ENCODE measurements at places on chromosomes 16 and 17.
A peak's percentile ranks its signal among the peaks of the same experiment; 100 is the strongest.

DNA sequence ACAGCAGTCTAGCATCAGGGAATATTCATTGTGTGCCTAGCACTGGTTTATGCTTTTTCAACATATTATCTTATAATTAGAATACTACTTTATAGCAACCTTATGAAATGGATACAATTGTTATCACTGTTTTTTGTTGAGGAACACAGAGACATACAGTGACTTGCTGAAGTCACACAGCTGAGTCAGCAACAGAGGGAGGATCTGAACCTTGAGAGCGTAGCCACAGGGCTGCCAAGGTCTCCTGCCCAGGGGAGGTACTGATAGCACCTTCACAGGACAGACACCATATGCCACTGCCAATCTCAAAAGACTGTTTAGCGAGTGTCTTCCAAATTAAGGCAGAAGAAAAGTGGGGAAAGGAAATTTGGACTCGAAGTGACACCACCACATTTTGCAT lies 63.0 kb downstream of the GTF3C1 start:
- DNase-seq = no peak

- DNase-seq = no peak
Observed at GRCh38 chr16:81866820-81867440, 87.8 kb downstream of the PLCG2 start.

DNA sequence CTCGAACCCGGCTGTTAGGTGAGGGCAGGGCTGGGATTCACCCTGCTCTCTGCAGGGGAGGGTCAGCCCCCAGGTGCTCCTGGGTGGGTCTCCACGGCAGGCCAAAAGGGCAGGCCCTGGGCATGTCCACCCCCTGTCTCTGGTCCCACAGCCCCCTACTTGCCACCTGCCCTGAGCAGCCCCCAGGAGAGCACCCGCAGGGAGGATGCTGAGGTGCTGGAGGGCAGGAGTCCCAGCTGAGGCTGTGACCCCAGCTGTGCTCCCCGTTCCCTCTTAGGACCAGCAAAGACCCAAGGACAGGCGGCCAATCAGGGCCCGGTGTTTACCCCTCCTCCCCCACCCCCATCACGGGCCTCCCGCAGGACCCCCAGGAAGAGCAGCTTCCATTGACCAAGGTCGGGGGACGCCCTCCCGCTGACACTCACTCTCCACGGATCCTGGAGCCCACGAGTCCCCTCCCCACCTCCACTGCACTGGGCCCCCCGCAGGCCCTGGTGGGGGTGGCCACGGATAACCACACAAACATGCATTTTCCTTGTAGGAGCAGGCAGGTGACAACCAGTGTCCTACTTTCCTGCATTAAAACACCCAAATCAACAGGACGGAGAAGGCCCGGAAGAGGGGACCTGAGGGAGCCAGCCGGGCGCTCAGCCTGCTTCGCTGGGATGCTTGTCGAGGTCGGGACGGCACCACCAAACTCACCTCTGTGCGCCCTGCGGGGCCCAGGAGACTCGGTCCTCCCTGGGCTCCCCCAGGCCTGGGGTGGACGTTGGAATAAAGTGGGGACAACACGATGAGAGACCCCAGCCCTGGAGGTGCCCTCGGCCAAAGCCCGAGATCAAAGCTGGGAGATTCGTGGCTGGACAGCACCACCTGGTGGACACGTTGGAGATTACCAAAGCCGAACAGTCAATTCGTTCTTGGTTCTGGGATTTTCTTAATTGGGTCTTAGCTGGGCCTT lies 22.5 kb upstream of the ENPP7 start:
- peak; percentile 63 for DNase-seq

- DNase-seq = no peak
Observed at GRCh38 chr17:55720919-55721836, 1.5 kb downstream of the TMEM100 start.

- no peak for DNase-seq
Observed at GRCh38 chr17:38875477-38876075, 5.7 kb downstream of the LASP1 start.

DNA sequence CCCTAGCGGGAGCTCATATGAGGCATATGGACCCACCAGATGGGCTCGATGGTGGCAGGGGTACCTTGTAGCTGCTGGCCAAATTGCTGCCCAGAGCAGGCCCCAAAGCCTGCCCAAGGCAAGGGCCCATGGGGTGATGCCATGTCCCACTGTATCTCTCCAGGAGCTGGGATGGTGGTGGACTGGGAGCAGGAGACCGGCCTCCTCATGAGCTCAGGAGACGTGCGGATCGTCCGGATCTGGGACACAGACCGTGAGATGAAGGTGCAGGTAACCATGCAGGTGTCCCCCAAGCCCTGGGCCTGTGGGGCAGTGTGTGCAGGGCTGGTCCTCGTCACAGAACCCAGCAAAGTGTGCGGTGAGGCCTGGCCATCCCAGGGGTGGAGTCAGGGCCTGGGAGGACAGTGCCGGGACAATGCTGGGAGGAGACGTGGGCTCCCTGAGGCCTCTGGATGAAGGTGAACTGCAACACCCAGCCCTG lies 34.1 kb upstream of the CHMP6 start:
- DNase-seq = no peak

DNA sequence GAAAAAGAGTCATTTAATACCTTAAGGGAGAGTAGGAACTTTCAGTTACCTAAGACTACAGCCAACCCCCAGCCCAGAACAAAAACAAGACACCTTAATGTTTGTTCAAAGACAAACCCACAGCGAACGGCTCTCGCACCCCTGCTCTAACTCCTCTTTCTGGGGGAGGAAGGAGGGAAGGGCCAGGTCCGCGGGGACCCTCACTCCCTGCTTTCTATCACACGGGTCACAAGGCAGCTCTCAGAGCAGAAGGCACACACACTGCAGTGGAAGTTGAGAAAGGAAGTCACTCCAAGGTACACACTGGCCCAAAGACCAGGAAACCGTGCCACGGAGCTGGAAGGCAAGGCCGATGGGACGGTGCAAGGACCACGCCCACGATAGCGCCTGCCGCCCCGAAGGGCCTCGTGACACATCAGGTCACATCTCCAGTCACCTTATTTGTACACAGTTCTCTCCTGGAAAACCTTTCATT lies 10.0 kb downstream of the LITAFD start:
- peak; percentile 50 for DNase-seq

DNA sequence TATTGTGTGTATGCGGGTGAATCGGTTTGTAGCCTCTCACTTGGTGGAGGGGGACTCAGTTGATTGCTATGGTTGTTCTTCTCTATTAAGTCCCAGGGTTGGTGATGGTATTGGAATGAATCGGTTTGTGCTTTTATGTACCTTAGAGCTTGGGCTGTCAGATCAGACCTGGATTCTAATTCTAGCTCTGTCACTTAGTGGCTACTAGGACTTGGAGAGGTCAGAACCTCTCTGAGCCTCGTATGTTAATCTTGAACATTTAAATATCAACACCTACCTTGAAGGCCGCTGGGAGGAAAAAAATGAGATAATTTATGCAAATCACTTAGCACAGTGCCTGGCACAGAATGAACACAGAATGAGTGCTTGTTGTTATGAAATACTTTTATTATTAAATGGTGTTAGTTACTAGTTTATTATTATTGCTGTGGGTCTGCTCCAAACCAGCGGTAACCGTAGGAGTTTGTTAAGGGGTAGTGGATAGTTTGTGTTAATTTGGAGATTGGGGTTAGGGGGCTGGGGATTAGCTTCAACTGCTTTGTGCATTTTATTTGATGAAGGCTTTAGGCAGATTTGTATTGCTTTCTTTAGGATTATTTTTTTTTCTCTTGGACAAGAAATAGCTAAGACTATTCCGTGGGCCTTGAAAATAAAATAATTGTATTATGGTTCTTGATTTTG lies 3.5 kb downstream of the KDM6B start:
- DNase-seq = no peak

GRCh38 chr16:27491894-27492587 lies 57.7 kb downstream of the GTF3C1 start:
- no peak for DNase-seq

DNA sequence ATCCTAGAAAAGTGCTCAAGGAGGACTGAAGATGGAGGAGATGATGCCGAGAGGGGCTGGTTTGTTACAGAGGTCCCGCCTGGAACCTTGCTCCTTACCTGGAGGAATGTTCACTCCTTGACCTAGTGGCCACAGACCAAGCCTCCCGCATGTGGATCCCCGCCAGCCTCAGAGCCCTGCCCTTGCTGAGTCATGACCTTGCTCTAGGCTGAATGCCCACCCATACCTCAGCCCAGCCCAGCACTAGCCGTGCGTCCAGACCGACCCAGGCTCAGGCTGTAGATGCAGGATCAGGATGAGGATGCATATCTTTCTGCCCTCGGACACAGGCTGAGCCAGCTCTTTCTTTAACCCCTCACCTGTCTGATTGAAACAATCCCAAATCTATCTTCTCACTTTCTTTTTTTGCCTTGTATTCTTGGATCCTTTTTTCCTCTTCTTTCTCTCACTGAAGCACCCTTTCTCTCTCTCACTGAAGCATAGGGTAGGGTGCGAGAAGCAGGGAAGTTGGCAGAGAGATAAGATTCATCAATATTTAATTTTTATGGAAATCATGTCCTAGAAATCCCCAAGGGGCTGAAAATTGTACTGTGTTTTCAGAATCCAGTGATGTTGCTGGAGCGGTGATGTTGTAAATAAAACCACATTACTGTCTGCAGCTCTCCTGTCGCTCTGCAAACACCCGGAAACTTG lies 34.9 kb downstream of the WSCD1 start:
- DNase-seq = no peak

DNA sequence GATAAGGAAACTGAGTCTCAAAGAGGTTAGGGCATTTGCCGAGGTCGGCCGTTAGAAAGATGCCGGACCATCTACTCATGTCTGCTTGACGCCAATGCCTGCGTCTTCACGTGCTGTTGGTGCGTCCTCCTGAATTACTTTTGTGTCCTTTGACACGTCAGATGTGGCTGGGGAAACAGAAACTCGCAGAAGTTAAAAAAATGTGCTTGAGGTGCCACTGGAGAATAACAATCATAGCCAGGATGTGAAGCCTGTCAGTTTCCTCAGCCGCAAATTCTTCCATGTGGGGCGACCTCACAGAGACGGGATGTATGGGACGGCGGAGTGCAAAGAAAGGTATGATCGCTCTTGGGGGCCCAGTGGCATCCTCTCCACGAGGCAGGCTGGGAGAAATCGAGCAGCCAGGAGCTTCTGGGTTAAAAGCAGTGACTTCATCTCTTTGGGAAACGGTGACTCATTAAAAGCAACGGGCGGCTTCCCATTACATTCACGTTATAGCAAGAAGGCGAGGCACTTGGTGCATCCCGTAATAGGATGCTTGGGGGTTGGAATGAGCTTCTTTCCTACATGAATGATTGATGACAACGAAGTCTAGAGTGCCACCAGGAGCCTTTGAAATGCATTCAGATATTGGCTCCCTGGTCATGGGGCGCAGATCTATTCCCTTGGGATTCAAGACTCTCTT lies 67.8 kb downstream of the BMERB1 start:
- DNase-seq = no peak

- no peak for DNase-seq
Observed at GRCh38 chr17:81453712-81454111, 58.5 kb downstream of the BAHCC1 start.

DNA sequence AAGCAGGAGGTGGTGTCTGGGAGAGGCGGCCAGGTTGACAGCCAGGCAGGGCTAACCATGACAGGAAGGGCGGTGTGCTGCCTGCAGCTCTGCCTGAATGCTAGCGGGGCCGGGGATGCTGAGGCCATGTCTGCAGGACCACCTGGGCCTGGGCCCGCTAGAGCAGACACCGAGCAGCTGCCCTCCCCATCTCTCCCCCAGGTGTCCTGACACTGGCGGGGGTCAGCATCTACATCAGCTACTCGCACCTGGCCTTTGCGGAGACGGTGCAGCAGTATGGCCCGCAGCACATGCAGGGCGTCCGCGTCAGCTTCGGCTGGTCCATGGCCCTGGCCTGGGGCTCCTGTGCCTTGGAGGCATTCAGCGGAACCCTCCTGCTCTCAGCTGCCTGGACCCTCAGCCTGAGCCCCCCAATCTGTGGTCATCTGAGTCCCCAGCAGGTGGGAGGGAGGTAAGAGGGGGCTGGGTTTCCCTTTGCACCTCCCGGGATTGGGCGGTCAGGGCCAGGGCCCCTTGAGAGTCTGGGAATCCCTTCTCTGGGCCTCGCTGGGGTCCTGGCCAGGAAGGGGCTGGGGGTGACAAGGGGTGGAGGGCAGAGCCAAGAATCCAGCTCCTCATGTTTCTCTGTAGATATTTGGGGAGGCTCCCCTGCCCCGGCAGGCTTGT lies 7.5 kb downstream of the TMEM235 start:
- no peak for DNase-seq

- DNase-seq = no peak
Observed at GRCh38 chr17:51258756-51259563, 889 bp downstream of the MBTD1 start.

DNA sequence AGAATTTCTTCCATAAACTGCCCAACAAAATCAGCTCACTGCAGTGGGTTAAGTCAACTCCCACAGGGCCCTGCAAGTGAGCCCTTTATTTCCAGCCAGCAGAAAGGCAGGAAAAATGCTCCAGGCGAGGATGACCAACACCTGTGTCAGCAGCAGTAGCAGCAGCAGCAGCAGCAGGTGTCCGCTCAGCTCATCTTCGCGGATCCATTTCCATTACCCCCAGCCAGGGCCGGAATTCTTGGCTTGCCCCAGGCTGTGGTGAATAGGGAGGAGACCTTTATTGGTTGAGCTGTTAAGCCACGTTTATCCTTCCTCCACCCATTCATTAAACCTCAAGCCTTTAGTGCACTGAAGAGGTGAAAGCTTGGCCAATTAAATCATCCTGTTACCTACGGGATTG lies 46.2 kb downstream of the MARCHF10 start:
- DNase-seq = no peak

- DNase-seq = no peak
Observed at GRCh38 chr16:1906055-1906845, 12.0 kb downstream of the HS3ST6 start.

DNA sequence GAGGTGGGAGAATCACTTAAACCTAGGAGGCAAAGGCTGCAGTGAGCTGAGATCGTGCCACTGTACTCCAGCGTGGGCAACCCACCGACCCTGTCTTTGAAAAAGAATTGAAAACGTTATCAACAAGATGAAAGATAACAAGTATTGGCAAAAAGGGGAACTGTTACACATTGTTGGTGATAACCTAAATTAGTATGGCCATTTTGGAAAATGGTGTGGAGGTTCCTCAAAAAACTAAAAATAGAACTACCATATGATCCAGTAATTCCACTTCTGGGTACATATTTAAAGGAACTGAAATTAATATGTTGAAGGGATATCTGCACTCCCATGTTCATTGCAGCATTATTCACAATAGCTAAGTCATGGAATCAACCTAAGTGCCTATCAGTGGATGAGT lies 61.0 kb downstream of the ABHD15 start:
- no peak for DNase-seq

- DNase-seq = no peak
Observed at GRCh38 chr17:62625870-62626200, 1.6 kb upstream of the MRC2 start.

All from activated naive CD4-positive, alpha-beta T cell treated with anti-CD3 and anti-CD28 coated beads, Interleukin-2, amount 50 U/mL, for 72 hours (primary cell).